ACHN (cell line): ENCODE measurements at places on chromosomes 3 and 15.

DNA sequence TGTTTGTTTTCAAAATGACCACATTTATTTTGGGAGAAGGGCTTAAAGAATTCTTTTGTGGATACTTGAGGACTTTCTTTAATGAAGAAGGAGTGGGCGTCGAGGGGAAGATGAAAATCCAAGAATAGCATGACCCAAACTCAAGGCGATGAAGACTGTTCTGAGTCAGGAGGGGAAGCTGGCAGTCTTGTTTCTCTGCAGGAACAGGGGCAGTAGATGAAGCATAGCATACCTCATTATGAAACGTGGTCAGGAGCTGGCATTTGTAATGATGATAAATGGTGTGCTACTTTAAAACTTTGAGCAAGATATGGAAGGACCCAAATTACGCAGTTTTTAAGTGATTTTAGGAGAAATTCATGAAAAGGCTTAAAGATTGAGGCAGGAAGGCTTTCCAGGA, 549.0 kb downstream of the IGSF11 start:
- DNase-seq = no peak

GRCh38 chr3:107068980-107069379, 308.3 kb upstream of the CCDC54 start:
- DNase-seq = no peak

DNA sequence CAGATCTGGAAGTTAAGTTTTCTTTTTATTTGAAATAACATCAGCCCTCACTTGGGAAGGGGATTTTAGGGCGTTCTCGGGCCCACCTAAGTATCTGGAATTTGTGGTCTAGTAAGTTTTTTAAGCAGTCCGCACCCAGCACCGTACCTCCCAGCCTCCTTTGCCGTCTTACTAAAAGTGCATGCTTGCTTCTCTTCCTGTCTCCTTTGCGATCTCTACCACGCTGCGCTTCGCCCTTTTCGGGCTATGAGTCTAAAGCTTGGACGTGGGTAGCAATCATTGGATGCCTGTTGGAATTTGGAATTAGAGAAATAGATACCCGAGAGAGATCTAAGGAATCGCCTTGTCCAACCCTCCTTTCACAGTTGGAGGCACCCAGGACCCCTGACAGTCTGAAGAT, 1.1 kb downstream of the THSD4 start:
- peak; percentile 27 for DNase-seq

- DNase-seq = no peak
These were observed 212.4 kb downstream of the TLE3 start for GRCh38 chr15:69885173-69885955.

DNA sequence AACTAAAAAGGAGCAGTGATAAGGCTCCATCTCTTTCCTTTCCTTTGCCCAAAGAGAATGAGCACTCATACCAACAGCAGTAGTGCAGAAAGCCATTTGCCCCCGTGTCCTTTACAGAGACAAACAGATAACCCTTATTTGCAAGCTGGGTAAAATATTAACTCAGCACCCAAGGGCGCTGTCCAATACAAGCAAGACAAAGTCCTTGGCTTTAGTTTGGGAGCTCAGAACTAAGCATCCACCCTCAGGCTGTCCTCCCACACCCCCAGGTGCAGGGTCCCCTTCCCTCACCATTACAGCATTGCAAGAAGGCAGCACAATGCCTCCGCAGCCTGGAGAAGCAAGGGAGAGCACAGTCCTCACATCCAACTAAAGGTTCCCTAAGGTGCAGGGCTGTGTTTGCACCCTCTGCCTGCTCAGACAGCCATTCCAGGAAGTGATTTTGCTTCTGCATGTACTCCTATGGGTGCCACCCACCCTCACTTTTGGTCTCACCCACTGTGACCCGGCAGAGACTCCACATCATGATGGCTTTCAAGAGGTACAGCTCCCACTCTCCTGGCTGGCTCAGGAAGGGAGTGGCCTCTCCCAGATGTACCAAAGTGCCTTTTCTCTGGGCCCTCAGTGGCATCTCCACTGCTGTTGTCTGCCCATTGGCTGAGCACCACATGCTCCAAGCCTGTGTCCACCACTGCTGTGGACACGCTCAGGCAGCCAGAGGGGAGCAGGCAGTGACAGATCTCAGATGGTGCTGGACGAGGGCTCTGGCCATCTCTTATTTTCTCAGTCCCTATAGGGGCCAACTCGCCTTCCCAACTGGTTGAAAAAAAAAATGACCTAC, 34.1 kb upstream of the HES1 start:
- DNase-seq = no peak

GRCh38 chr15:39059917-39060316, 495.3 kb upstream of the RASGRP1 start:
- DNase-seq = no peak

GRCh38 chr3:179348325-179349013, 960 bp downstream of the MFN1 start:
- DNase-seq = no peak
